ENCODE measurements at places on chromosomes 5 and 9. TPM values are rescaled to one million over a fixed set of nuclear protein-coding genes. Genes with fewer than 3 reads are reported as not detected.

DNA sequence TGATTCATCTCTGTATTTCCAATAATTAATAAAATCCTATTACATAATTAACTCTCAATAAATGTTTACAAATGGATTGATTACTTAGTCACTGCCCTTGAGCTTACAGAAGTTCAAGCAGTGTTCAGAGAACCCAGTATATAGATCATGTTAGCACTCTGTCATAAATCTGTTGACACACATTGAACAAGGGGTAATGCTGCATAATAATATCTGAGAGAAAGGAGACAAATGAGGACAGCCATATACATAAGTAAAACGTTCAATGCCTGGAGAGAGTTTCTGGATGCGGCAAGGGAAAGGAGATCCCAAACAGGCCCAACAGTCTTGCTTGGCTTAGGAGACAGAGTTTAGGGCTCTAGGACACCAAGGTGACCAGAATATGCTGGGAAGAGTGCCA, 270.2 kb downstream of the FBXL17 start:
- no peak for DNase-seq
- H3K27me3 ChIP-seq = no peaks in the 10 kb centered on the region
- no peak overlapping the region for H3K27ac ChIP-seq
- no peaks in the 10 kb centered on the region for H3K4me1 ChIP-seq
- H3K4me3 ChIP-seq = no peak overlapping the region

DNA sequence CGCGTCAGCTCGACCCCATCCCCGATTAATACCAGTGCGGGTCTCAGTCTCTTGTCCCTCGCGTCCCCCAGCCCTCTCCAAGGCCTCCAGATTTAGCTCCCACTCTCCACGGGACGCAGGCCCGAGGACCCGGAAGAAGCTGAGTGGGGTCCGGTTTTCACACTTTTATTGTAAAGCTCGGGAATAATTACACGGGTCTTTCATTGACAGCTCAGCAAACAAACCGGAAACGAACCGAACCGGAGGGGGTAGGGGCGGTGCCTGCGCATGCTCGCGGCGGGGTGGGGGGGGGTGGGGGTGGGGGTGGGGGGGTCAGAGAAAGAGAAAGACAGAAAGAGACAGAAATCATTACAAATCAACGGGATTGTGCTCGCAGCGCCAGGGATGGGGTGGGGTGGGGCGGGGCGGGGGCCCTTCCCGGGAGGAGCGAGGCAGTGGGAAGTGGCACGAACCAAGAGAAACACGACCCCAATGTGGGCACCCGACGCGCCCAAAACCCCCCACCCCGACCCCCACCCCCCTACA, 27.9 kb downstream of the PCDH1 start:
- H3K4me3 ChIP-seq = peak overlapping the region; percentile 61
- DNase-seq = peak; percentile 69
- peaks cover 20% of the 10 kb centered on the region for H3K4me1 ChIP-seq

DNA sequence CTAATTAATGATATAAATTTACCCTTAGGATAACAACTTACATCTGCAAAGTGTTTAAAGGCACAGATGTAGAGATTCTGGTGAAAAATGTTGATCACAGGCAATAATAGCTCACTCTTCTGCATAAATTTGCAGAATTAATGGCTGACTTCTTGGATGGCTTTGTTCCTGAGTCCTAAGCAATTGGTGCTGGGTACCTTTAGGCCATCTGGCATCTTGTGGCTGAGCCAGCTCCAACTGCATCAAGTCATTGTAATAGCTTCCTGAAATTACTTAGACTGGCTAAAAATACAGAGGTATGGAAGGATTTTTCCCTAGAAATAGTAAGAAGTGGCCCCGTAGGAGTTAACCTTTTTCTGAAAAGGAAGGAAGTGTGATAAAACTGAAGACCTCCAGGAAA, 118.3 kb upstream of the MINAR2 start:
- no peak for DNase-seq
- H3K27me3 ChIP-seq = no peaks in the 10 kb centered on the region
- H3K27ac ChIP-seq = no peak overlapping the region
- H3K36me3 ChIP-seq = no peaks in the 10 kb centered on the region
- no peak overlapping the region for H3K4me3 ChIP-seq

The RXFP3 gene
- total RNA-seq = not detected

The MFAP3 gene
- total RNA-seq = 31.5 TPM

The ELOVL7 gene
- 5.9 TPM for total RNA-seq

The GBA2 gene
- 78.7 TPM for total RNA-seq

The BTNL9 gene
- total RNA-seq = 23.5 TPM

DNA sequence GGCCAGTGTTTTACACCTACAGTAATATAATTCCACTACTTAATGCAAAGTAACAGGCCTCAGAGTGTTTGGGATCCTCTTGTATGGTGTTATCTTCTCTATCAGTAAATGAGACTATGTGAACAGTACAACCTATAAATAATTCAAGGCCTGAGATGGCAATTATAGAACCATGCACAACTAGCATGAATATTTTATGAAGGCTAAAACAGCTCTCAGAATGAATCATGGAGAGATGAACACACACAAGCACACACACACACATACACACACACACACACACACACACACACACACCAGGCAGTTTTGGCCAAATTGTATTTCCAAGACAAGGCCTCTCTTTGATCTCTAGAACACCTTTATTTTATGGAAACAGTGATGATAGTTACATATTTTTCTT, 224.9 kb downstream of the EBF1 start:
- no peak overlapping the region for H3K4me3 ChIP-seq
- H3K4me1 ChIP-seq = peaks cover 2% of the 10 kb centered on the region
- H3K27me3 ChIP-seq = no peaks in the 10 kb centered on the region

The PHF24 gene
- 1.0 TPM for total RNA-seq

The CCDC171 gene
- 3.8 TPM for total RNA-seq

The BRINP1 gene
- 0.52 TPM for total RNA-seq

DNA sequence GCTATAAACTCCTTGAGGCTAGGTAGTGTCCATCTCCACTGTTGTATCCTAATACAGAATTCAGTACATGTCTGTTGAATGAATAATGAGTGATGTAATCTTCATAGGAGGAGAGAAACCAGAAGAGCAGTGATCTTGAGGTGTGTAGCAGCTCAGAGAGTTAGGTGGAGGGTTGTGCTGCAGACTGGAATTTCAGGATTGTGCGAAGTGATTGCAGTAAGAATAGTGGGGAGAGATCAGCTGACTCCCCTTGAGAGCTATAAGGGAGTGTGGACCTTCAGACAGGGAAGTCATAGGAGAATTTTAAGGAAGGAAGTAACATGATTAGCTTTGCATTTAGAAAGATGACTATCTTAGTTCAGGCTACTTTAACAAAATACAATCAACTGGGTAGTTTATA, 4.4 kb downstream of the SNX24 start:
- DNase-seq = peak; percentile 33
- no peaks in the 10 kb centered on the region for H3K4me1 ChIP-seq
- no peak overlapping the region for H3K27ac ChIP-seq
- no peaks in the 10 kb centered on the region for H3K27me3 ChIP-seq

GRCh38 chr5:110909415-110909814, 162.1 kb upstream of the TSLP start:
- no peaks in the 10 kb centered on the region for H3K4me1 ChIP-seq
- DNase-seq = no peak
- H3K27me3 ChIP-seq = no peaks in the 10 kb centered on the region
- no peaks in the 10 kb centered on the region for H3K36me3 ChIP-seq
- H3K4me3 ChIP-seq = no peak overlapping the region

GRCh38 chr5:84381502-84382362, 2.9 kb downstream of the EDIL3 start:
- no peak for DNase-seq
- H3K36me3 ChIP-seq = no peaks in the 10 kb centered on the region
- peaks cover 8% of the 10 kb centered on the region for H3K4me1 ChIP-seq
- H3K27me3 ChIP-seq = no peaks in the 10 kb centered on the region
- peak overlapping the region; percentile 67 for H3K4me3 ChIP-seq

The KCNT1 gene
- total RNA-seq = 0.28 TPM

- no peak overlapping the region for H3K4me3 ChIP-seq
- H3K36me3 ChIP-seq = no peaks in the 10 kb centered on the region
These were observed 1.6 kb upstream of the CD274 start for GRCh38 chr9:5448461-5449435.

GRCh38 chr5:16726538-16726946, 109.7 kb upstream of the RETREG1 start:
- peaks cover 6% of the 10 kb centered on the region for H3K4me1 ChIP-seq
- H3K4me3 ChIP-seq = no peak overlapping the region
- H3K27ac ChIP-seq = no peak overlapping the region
- DNase-seq = peak; percentile 57

The LHFPL2 gene
- total RNA-seq = 49.4 TPM

- peaks cover 2% of the 10 kb centered on the region for H3K4me1 ChIP-seq
- no peaks in the 10 kb centered on the region for H3K36me3 ChIP-seq
- no peaks in the 10 kb centered on the region for H3K27me3 ChIP-seq
These were observed 231.6 kb upstream of the TNC start for GRCh38 chr9:115349542-115349941.

DNA sequence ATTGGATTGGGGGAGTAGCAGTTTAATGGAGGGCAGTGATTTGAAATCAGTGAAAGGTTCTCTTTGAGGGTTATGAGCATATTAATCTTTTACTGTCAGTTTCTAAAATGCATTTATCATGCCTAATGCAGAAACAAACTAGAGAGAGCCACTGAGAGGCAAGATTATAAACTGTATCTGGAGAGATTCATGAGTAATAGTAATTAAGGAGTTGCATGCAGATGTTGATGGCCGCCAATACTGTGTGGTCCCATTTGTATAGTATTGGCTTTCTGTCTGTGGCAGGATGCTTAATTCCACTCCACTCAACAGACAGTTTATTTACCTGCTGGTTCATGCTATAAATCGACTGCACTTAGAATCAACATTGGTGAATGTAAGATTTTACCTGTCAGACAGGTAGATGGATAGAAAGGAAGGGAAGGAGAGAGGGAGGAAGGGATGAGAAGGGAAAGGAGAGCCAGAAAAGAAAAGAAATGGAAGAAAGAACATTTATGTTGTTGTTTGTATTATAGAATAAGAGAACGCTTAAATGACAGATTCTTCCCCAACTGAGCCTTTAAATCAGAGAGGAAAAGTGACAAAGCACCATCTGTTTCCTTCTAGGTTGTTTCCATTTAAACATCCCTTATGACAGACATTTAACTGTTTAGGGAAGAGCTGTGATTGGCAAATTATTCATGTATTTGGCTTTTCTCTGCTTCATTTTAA, 146.5 kb downstream of the PAM start:
- no peak for DNase-seq
- H3K27me3 ChIP-seq = no peaks in the 10 kb centered on the region
- no peaks in the 10 kb centered on the region for H3K4me1 ChIP-seq
- H3K27ac ChIP-seq = no peak overlapping the region
- H3K4me3 ChIP-seq = no peak overlapping the region

DNA sequence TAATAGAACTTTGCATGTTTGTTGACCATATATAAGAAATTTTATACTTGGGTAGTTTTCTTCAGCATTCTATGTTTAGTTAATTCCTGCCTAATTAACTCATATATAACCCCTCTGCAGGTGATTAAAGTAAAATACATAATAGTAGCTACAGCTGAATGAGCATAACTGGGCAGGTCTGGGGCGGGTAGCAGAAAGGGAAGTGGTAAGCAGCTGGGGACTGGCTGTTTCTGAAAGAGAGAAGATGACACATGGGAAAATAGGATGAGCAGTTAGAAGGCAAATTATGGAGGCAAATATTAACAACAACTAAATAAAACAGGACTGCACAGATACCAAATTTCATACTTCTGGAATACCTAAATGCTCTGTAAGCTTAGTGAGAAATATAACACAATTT, 128.1 kb downstream of the CPLANE1 start:
- H3K27ac ChIP-seq = no peak overlapping the region
- no peaks in the 10 kb centered on the region for H3K4me1 ChIP-seq
- H3K36me3 ChIP-seq = peaks cover 35% of the 10 kb centered on the region
- H3K27me3 ChIP-seq = no peaks in the 10 kb centered on the region
- H3K4me3 ChIP-seq = no peak overlapping the region

The ADCY2 gene
- total RNA-seq = 1.4 TPM

The ALDOB gene
- total RNA-seq = not detected

DNA sequence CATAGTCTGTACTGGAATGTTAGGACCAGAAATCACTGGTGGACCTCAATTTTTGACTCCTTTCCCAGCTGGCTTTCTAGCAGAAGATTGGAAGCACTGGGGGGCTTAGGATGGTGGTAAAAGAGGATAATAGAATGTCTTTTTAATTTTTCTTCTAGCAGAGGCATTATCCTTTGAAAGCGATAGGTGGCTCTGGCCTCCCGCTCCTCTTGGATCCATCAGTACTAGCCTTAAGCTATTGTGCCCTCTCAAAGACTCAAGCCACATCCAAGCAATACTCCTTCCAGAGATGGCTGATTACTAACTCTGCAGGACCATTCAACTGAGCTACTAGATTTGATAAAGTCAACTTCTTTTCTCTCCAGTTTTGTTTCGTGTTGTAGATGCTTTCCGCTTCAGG, 610.6 kb downstream of the CDH12 start:
- no peak overlapping the region for H3K27ac ChIP-seq
- DNase-seq = no peak
- no peaks in the 10 kb centered on the region for H3K4me1 ChIP-seq
- no peak overlapping the region for H3K4me3 ChIP-seq
- H3K27me3 ChIP-seq = no peaks in the 10 kb centered on the region
- H3K36me3 ChIP-seq = no peaks in the 10 kb centered on the region

The CEL gene
- 6.3 TPM for total RNA-seq

The PTTG1 gene
- 17.1 TPM for total RNA-seq

The CCDC192 gene
- total RNA-seq = 0.40 TPM

GRCh38 chr5:43065387-43065947, 25.3 kb upstream of the ANXA2R start:
- no peaks in the 10 kb centered on the region for H3K36me3 ChIP-seq
- no peaks in the 10 kb centered on the region for H3K27me3 ChIP-seq
- peak overlapping the region; percentile 99 for H3K27ac ChIP-seq
- DNase-seq = no peak
- H3K4me1 ChIP-seq = peaks cover 11% of the 10 kb centered on the region

- H3K27me3 ChIP-seq = peaks cover 79% of the 10 kb centered on the region
- no peak for DNase-seq
- H3K36me3 ChIP-seq = no peaks in the 10 kb centered on the region
- H3K4me1 ChIP-seq = no peaks in the 10 kb centered on the region
These were observed 3.7 kb downstream of the PITX1 start for GRCh38 chr5:135030123-135030955.

The TESK1 gene
- 13.7 TPM for total RNA-seq

GRCh38 chr9:133116346-133117231, 4.5 kb downstream of the RALGDS start:
- H3K4me1 ChIP-seq = peaks cover 46% of the 10 kb centered on the region
- peak overlapping the region; percentile 85 for H3K27ac ChIP-seq
- H3K36me3 ChIP-seq = no peaks in the 10 kb centered on the region
- DNase-seq = no peak
- H3K4me3 ChIP-seq = no peak overlapping the region
- no peaks in the 10 kb centered on the region for H3K27me3 ChIP-seq

The TMEM215 gene
- not detected for total RNA-seq

The EFNA5 gene
- total RNA-seq = 18.4 TPM

GRCh38 chr5:175738602-175739133, 80.8 kb downstream of the HRH2 start:
- no peak for DNase-seq
- H3K4me1 ChIP-seq = no peaks in the 10 kb centered on the region
- no peak overlapping the region for H3K4me3 ChIP-seq
- H3K27ac ChIP-seq = no peak overlapping the region
- H3K36me3 ChIP-seq = no peaks in the 10 kb centered on the region

GRCh38 chr5:168427224-168427623, 59.0 kb upstream of the RARS1 start:
- H3K36me3 ChIP-seq = peaks cover 3% of the 10 kb centered on the region
- H3K27me3 ChIP-seq = no peaks in the 10 kb centered on the region
- no peak overlapping the region for H3K4me3 ChIP-seq
- no peaks in the 10 kb centered on the region for H3K4me1 ChIP-seq
- DNase-seq = no peak

- no peak overlapping the region for H3K27ac ChIP-seq
- H3K27me3 ChIP-seq = no peaks in the 10 kb centered on the region
- no peaks in the 10 kb centered on the region for H3K4me1 ChIP-seq
- H3K4me3 ChIP-seq = no peak overlapping the region
These were observed 93.9 kb upstream of the EDIL3 start for GRCh38 chr5:84478603-84479002.
